Activated T-cell treated with anti-CD3 and anti-CD28 coated beads, Interleukin-2, amount 50 U/mL, for 72 hours (primary cell): ENCODE measurements at places on chromosomes 16 and 17. TPM values are rescaled to one million over a fixed set of nuclear protein-coding genes. Genes with fewer than 3 reads are reported as not detected.
A peak's percentile ranks its signal among the peaks of the same experiment; 100 is the strongest.

The LDHD gene
- 0.43 TPM for total RNA-seq

DNA sequence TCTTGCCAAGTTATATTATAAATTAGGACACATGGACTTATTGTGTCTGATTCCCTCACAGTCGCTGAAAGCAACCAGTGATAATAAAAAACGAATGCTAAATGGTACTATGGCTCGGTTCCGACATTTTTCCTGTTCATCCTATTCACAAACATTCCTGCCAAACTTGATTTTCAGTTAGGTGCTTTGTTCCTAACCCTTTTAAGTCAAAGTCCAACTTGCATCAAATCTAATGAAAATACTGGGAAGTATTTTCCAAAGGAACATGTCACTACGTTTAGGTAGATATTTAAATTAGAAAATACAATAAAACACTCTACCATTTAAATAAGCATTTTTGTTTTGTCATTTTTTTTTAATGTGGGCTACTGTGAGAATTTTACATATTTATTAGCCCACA is 21.0 kb downstream of the SETD6 start:
- H3K27ac ChIP-seq = no peak overlapping the region
- H3K4me1 ChIP-seq = no peaks in the 10 kb centered on the region
- no peak overlapping the region for H3K4me3 ChIP-seq
- no peaks in the 10 kb centered on the region for H3K27me3 ChIP-seq

The CANT1 gene
- 58.1 TPM for total RNA-seq

DNA sequence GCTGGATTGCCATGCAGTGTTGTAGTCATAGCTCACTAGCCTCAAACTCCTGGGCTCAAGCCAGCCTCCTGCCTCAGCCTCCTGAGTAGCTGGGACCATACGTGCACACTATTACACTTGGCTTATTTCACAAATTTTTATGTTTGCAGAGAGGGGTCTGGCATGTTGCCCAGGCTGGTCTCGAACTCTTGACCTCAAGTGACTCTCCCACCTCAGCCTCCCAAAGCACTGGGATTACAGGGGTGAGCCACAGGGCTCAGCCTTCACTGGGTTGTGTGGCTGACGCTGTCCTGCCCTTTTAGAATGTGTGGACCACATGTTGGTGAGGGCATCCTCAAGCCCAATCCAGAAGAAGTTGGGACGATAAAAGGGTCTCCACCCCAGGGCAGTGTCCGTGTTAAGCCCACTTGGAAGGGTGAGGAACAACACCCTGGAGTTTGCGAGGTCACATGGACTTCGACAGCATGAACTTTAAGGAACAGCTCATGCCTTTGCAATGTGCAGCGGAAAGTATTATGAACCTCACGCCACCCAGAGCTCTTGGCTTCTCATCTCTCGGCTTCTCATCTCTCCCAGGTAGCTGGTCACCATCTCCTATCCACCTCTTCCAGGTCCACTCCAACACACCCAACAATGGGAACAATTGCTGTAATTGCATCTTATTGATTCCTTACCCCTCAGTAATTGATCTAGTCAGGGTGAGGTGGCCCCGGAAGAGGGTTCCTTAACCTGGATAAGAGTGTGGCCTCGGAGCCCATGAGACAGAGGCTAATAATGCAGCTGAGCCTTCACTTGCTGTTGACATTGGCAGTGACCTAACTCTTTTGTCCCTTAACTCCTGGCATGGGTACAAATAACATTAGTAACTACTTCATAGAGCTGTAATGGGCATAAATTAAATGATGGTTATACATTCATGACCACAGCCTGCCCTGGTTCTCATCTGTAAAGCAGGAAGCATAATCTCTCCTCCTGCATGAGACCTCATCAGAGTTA is 6.7 kb downstream of the FOXL1 start:
- peaks cover 26% of the 10 kb centered on the region for H3K27me3 ChIP-seq
- DNase-seq = no peak
- no peaks in the 10 kb centered on the region for H3K4me1 ChIP-seq
- H3K36me3 ChIP-seq = no peaks in the 10 kb centered on the region
- no peak overlapping the region for H3K27ac ChIP-seq
- H3K4me3 ChIP-seq = no peak overlapping the region

The CA5A gene
- total RNA-seq = 0.22 TPM

The HS3ST6 gene
- not detected for total RNA-seq

DNA sequence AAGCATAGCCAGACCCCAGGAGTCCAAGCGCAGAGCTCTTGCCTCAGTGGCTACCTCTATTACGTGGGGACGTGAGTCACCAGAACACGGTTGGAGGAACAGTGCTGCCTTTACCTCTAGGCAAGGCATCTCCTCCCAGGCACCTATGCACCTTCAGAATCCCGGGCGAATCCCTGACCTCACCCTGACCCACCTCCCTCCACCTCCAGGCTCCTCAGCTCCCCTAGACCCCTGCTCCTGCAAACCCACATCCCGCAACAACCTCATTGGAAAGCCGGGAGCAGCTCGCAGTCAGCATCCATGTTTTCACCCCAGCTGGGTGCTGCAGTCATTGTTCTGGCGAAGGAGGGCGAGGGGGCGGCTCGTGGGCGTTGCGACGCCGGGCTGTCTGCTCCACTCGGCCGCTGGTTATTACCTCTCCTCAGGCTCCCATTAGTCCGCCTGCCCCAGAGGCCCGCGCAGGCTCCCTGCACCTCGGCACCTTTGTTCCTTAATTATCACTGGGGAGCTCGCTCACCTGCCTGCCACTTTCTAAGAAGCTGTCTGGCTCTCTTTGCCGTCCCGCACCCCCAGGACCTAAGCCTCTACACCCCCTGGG is 24.6 kb upstream of the DLX4 start:
- no peak overlapping the region for H3K27ac ChIP-seq
- no peak for DNase-seq
- H3K27me3 ChIP-seq = peaks cover 24% of the 10 kb centered on the region
- H3K36me3 ChIP-seq = no peaks in the 10 kb centered on the region
- no peaks in the 10 kb centered on the region for H3K4me1 ChIP-seq

The TEN1 gene
- total RNA-seq = 21.8 TPM

DNA sequence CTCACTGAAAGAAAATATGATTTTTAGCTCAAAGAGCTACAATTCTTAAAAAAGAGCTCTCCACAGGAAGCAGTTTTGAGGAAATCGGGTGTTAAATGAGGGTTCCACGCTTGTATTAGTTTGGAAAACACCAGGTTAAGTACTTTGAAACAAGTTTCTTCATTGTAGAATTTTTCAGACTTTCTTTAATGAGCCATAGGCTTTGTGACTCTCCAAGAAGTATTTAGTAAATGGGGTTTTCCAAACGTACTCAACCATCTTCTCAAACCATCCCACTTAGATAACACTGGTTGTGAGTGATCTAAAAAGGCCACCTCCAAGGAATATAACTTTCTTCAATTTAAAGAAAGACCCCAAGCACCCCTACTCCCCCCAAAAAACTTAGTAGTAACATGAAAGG is 2.7 kb downstream of the ULK2 start:
- H3K36me3 ChIP-seq = no peaks in the 10 kb centered on the region
- H3K4me1 ChIP-seq = peaks cover 18% of the 10 kb centered on the region
- DNase-seq = no peak
- peak overlapping the region; percentile 62 for H3K4me3 ChIP-seq

The NUTF2 gene
- 90.1 TPM for total RNA-seq

- H3K36me3 ChIP-seq = no peaks in the 10 kb centered on the region
- no peak overlapping the region for H3K27ac ChIP-seq
- H3K4me3 ChIP-seq = no peak overlapping the region
- no peaks in the 10 kb centered on the region for H3K4me1 ChIP-seq
- H3K27me3 ChIP-seq = no peaks in the 10 kb centered on the region
- DNase-seq = no peak
These were observed 174.0 kb upstream of the CIBAR2 start for GRCh38 chr16:85286066-85286831.

DNA sequence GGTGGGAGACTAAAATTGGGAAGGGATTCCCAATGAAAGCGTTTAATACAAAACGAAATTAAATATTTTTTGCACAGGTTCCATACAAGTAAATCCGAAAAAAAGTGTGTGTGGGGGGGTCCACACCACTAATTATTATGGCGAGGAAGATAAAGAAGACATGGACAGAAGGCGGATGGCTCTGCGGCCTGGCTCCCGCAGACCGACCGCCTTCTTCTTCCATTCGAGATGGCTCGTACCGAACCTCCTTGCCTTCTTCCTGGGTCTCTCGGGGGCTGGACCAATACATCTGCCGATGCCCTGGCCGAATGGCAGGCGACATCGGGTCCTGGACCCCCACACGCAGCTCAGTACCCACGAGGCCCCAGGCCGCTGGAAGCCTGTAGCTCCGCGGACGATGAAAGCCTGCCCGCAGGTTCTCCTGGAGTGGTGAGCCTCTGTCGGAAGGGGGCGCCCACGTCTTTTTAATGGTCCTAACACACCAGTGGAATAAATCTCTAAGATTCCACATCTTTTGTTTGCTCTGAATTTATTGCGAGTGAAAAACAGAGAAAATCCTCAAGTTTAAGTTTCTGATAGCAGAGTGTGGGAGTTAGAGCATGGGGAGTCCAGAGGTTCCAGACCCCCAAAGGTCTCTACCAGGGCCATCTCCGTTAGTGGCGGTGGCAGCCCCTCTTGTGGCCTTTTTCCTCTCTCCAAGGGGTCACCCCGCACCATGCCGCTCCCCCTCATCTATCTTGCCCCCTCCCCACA is 1.4 kb downstream of the PRAC2 start:
- H3K36me3 ChIP-seq = no peaks in the 10 kb centered on the region
- peak overlapping the region; percentile 90 for H3K4me3 ChIP-seq
- DNase-seq = peak; percentile 88
- H3K4me1 ChIP-seq = peaks cover 73% of the 10 kb centered on the region
- H3K27ac ChIP-seq = peak overlapping the region; percentile 88

GRCh38 chr16:84648595-84649510 is 542 bp downstream of the KLHL36 start:
- peak; percentile 57 for DNase-seq
- peak overlapping the region; percentile 90 for H3K4me3 ChIP-seq
- peaks cover 9% of the 10 kb centered on the region for H3K36me3 ChIP-seq
- H3K4me1 ChIP-seq = peaks cover 41% of the 10 kb centered on the region
- H3K27ac ChIP-seq = peak overlapping the region; percentile 23

- no peak overlapping the region for H3K27ac ChIP-seq
- H3K36me3 ChIP-seq = peaks cover 2% of the 10 kb centered on the region
- H3K4me1 ChIP-seq = no peaks in the 10 kb centered on the region
- DNase-seq = no peak
These were observed 362.2 kb downstream of the WWOX start for GRCh38 chr16:78461496-78462287.

DNA sequence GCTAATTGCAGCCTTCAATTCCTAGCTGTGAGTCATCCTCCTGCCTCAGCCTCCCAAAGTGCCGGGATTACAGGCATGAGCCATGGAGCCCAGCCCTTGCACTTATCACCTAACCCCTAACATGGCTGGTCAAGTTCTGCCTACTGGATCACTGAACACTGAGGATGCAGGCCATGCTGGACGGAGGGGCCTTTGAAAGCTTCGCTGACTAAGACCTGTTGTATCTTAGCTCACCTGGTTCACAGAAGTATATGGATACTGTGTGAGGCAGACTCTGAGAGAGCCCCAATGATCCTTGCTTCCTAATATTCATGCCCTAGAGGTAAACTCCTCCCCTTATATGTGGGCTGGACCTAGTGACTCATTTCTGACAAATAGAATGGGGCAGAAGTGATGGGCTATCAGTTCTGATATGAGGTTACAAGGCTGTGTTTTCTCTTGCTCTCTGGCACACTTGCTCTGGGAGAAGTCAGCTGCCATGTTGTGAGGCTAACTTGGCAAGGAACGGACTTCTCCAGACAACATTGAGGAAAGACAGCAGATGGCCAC is 11.7 kb upstream of the TMIGD1 start:
- DNase-seq = peak; percentile 21
- H3K4me1 ChIP-seq = peaks cover 22% of the 10 kb centered on the region
- no peak overlapping the region for H3K4me3 ChIP-seq
- H3K27me3 ChIP-seq = no peaks in the 10 kb centered on the region

- H3K36me3 ChIP-seq = no peaks in the 10 kb centered on the region
- DNase-seq = no peak
- peaks cover 3% of the 10 kb centered on the region for H3K4me1 ChIP-seq
- H3K4me3 ChIP-seq = no peak overlapping the region
- no peak overlapping the region for H3K27ac ChIP-seq
These were observed 120.4 kb downstream of the HIC1 start for GRCh38 chr17:2175294-2175628.

The CDRT15L2 gene
- total RNA-seq = not detected

GRCh38 chr16:12449374-12449773 is 354.3 kb downstream of the CPPED1 start:
- no peak for DNase-seq
- H3K4me3 ChIP-seq = no peak overlapping the region
- H3K27ac ChIP-seq = no peak overlapping the region
- peaks cover 6% of the 10 kb centered on the region for H3K36me3 ChIP-seq
- no peaks in the 10 kb centered on the region for H3K27me3 ChIP-seq

- peaks cover 12% of the 10 kb centered on the region for H3K27me3 ChIP-seq
- H3K36me3 ChIP-seq = no peaks in the 10 kb centered on the region
- DNase-seq = no peak
- no peak overlapping the region for H3K27ac ChIP-seq
- H3K4me1 ChIP-seq = no peaks in the 10 kb centered on the region
- H3K4me3 ChIP-seq = no peak overlapping the region
These were observed 230.6 kb downstream of the IRF8 start for GRCh38 chr16:86129541-86129940.
